ENCODE measurements at places on chromosomes 1 and 21.

DNA sequence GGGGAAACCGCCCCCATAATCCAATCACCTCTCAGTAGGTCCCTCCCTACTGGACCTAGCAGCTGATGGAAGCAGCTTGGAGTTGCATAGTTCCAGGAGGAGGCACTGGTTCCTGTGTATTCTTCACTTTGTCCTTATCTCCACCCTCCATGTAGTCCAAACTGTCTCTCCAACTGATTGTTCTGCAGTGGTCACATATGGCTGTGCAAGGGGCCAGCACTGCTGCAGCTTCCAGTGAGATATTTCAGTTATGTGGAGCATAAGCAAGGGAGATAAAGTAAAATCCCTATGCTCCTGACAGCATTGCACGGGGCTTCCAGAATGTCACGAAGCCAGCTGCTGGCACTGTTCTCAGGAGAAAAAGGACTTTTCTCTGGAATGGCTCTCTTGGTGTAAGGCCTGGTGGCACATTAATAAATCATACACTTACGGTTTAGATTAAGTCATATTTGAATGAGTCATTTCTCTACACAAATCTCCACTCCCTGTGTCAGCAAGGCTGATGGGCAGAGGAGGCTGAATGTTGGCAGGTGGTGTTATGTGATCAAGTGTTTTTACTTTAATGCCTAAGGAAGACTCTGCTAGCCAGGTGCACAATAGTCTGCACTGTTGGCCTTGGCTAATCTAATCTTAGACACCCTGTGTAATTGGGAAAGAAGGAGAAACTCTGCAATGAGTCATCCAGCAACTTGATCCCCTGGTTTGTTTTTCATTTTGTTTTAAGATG lies 93.4 kb downstream of the KCNK1 start:
- DNase-seq: no peak

DNA sequence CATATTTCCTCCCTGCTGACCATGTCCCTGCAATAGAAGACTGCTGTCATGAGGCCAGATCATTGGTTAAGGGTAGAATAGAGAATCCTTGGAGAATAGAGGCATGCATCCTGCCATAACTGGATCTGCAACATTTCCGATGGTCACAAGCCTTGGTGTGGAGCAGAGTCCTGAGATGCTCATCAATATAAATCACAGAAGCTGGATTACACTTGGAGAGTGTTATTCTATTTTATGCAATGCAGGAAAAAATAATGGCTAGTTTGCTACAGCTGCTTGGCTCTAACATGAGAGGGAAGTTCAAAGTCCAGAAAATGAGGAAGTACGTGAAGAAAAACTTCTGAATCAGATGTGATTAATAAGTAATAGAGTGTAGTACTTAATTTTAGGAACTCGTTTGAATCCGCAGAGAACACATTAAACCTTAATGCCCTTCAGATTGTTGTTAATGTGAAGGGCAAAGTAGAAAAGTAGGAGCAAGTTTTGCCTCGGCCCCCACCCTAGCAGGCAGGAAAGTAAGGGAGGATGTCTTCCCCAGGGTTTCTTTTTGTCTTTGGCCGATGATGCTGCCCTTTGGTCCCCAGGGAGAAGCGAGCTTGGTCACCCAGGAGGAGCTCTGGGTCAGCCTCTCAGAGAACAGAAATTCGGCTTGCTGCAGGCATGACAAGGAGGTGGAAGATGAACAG lies 59.5 kb downstream of the KCNK1 start:
- no peak for DNase-seq

DNA sequence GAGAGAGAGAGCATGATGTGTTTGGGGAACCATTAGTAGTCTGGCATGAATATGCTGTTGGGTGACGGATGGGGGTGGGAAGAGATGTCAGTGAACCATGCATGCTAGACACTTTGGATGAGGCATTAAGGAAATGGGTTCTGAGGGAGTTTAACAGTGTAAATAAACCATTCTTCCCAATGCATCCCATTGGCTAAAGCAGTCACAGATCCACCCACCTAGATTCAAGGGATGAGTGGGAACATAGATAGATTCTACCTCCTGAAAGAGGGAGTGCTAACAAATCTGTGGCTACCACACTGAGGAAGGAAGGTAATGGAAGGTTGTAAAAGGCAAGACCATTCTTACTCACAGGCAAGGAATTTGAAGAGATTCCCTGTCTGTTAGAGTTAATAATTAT lies 129.8 kb upstream of the CACNA1E start:
- DNase-seq: no peak

DNA sequence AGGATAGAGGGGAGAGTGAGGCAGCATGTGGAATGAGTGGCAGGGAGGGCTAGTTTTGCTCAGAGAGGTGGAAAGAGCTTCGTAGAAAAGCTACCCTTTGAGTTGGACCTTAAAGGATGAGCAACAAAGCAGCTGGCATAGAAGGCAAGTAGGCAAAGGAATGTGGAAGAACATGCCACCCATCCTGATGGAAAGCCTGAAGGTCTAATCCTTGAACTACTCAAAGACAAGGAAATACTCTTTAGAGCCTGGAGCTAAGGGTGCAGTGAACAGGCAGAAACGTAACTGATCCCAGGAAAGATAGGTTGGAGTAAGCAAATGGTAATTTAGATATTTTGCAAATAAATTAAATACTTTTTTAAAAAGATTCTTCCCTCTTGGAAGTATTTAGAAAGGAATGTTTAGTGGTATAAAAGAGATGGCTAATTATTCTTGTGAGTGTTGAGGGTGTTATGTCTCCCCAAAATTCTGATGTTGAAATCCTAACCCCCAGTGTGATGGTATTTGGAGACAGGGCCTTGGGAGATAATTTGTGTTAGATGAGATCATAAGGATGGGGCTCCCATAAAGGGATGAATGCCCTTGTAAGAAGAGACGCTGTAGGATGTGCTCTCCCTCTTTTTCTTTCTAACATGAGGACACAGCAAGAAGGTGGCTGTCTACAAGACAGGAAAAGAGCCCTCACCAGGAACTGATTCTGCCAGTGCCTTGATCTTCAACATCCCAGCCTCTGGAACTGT lies 308.1 kb upstream of the RUNX1 start:
- DNase-seq: no peak

- DNase-seq: no peak
Observed at GRCh38 chr1:38088366-38088765, 41.8 kb upstream of the POU3F1 start.

DNA sequence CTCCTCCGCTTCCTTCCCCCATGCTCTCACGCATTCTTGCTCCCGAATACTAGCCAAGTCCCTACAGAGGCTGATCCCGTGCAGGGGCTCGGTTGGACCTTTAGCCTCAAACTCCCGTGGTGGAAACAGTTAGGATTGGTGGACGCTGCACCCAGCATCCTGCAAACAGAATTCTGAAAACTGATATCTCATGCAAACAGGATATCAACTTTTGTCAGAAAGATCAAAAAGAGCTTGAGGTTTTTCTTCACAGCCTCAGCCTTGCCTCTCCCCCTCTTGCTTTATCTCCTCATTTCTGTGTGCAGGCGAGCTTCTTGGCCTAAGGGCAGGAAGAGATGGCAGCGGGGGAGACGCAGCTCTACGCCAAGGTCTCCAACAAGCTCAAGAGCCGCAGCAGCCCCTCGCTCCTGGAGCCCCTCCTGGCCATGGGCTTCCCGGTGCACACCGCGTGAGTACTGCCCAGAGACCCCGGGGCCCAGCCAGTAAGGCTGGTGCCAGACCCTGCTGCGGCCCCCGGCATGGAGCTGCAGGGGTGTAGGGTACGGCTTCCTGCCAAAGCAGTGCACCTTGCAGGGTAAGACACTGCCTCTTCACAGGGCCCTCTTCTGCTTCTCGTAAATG lies at the start of gene UBASH3A:
TSS of gene UBASH3A (plus strand) at position 292 of the 621 bp plus-strand sequence. CDS start at position 336, 44 bp downstream.
- DNase-seq: no peak

DNA sequence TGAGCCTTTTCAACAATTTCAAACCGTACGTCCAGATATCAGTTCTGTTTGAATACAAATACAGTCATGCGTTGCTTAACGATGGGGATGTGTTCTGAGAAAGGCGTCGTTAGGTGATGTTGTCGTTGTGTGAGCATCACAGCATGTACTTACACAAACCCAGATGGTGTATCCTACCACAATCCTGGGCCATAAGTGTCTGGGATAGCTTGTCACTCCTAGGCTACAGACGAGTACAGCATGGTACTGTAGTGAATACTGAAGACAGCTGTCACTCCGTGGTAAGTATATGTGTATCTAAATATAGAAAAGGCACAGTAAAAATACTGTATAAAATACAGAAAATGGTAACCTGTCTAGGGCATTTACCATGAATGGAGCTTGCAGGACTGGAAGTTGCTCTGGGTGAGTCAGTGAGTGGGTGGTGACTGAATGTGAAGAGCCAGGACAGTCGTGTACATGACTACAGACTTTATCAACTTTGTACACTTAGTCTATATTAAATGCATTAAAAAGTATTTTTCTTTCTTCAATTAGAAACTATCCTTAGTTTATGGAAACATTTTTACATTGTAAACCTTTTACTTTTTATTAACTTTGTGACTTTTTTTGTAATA lies 10.5 kb upstream of the OR2W3 start:
- no peak for DNase-seq

DNA sequence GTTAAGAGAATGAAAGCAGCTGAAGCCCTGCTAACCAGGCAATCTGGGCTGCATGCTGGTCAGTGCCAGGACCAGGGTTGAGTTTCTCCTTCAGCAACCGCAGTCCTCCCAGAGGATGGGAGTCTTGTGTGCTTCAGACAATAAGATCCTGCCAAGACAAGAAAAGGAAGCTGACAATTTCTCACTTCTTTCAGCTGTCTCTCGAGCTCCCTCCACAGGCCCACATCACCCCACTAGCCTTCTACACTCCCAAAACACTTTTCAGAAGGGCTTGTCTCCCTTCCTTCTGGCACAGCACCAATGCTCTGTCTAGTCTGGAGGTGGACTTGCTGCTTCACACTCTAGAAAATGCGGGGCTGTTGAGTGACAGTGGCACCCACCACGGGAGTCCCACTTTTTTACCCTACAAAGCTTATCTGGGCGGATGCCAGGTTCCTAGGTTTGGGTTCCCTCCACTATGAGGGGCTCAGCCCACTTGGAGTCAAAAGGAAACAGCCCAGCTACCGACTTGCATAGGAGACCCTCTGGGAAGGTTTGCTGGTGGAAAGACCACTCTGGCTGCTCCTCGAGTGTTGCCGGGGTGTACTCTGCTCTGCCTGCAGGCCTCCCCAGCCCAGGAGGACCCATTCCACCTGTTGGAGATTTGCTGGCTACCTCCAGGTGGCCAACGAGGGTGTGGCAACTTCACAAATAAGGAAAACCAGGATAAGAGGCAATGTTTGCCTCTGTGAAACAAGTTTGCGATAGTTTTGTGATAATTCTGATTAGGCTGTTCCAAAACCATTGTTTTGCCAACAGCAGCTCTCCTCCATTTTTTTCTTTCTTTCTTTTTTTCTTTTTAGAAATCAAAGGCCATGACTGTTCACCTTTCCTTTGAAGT lies 68.9 kb downstream of the TENT5C start:
- peak; percentile 70 for DNase-seq

DNA sequence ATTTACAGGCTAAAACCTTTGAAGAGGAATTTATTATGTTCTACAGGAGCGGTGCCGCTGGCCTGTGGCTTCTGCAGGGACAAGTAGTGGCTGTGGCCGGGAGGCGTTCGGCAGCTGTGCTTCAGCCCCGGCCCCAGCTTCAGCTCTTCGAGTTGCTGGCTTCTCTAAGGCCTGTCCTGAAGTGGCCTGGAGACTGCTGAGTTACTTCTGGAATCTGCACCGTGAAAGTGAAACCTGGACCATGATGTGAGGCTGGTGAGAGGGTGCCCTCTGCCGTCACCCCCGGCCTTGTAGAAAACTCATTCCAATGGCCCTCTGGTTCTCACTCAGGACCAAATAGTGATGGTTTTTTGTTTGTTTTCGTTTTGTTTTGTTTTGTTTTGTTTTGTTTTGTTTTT lies 48.1 kb downstream of the PRKCZ start:
- no peak for DNase-seq

DNA sequence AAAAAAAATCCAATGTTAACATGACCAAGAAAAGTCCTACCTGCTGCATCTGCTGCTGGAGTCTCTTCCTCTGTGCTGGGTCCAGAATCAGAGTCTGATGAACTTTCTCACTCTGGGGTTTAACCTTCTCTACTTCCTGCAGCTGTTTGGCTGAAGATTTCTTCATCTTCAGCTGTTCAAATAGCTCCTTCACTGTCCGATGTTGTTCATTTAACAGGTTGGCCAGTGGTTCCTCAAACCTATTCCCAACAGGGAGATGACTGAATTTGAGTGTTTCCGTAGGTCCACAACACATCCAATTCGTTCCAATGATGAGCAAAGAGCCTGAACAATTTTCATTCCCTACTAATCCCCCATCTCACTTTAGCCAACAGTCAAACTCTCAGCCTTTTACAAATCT lies 79.4 kb downstream of the GON4L start:
- no peak for DNase-seq

- DNase-seq: no peak
Observed at GRCh38 chr1:187027253-187027652, 198.5 kb downstream of the PLA2G4A start.

DNA sequence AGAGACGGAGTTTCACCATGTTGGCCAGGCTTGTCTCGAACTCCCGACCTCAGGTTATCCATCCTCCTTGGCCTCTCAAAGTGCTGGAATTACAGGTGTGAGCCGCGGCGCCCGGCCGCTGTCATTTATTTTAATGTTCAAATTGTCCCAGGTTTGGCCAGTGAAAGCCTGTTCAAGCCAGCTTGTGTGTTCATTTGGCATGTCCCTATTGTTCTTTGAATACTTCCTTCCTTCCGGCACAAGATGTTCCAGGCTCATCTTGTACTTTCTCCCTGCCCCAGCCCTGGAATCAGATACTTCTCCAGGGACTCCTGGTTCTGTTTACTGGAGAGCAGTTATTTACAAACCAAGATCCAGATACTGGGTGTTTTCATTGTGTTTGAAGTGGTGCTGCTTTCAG lies 37.0 kb downstream of the ZBTB8B start:
- no peak for DNase-seq

DNA sequence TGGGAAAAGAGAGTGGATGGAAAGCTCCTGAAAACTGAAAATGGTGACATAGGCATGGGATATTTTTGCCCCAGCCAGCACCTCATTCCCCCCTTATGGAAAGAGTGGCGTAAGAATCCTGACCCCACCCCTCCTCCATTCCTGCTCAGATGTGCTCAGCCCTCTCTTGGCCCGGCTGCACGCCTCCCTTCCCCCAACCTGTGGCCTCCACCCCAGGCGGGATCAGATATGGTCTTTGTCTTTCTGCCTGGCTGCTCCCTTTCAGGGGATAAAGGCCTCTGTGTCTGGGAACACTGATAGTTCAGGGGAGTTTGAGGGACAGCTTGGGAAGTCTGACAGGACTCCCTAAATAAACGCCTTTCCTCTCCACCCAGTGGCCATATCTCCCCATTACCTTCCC lies 49.8 kb downstream of the KIRREL1 start:
- DNase-seq: no peak

GRCh38 chr21:35378881-35379280 lies 329.8 kb upstream of the RUNX1 start:
- no peak for DNase-seq

Measured in coronary artery (tissue), 2 donors.